Fibroblast of mammary gland (primary cell): ENCODE measurements at places on chromosomes 6 and 20.
A peak's percentile ranks its signal among the peaks of the same experiment; 100 is the strongest.

DNA sequence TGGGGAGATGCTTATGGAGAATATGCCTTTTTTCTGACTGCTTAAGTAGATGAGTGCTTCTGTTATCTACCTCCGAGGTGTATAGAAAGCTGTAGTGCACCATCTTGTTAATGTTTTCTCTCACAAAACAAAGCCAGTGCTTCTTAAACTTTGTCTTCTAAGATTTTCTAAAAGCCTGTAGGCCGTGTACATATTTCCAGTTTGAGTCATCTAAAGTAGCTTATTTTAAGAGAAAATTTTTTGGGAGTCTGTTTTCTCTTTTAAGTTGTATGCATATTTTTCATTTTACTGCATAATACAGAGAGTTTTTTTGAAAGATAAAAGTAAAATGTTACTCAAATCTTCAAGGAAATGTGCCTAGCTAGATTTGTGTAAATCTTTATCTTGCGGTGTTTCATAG lies 151.7 kb downstream of the GRIK2 start:
- DNase-seq = no peak

GRCh38 chr20:10940941-10941340 lies 267.1 kb upstream of the JAG1 start:
- no peak for DNase-seq

GRCh38 chr6:57313009-57313408 lies 4.4 kb upstream of the PRIM2 start:
- no peak for DNase-seq

- DNase-seq = no peak
Observed at GRCh38 chr20:35583636-35584560, 31.7 kb upstream of the SPAG4 start.

- DNase-seq = no peak
Observed at GRCh38 chr6:132025468-132025867, 74.3 kb upstream of the CCN2 start.

DNA sequence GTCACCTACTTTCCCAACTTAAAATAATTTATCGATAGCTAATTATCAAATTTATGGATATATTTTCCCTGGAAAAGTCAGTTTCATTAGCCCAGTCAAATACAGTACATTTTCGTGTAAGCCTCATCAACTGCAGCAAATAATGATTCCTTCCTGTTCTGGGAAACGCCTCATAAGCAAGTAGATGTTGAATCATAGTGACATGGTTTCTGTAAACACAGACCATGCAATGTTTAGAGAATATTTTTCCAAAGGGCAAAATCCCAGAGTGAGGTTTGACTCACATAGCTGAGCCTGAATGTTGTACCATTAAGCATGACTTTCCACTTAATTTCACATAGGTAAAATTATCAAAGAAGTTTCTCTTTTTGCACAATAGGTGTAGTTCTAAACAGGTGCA lies 16.7 kb upstream of the VNN1 start:
- DNase-seq = peak; percentile 55

- DNase-seq = peak; percentile 47
Observed at GRCh38 chr6:20402342-20403069, 827 bp downstream of the E2F3 start.

DNA sequence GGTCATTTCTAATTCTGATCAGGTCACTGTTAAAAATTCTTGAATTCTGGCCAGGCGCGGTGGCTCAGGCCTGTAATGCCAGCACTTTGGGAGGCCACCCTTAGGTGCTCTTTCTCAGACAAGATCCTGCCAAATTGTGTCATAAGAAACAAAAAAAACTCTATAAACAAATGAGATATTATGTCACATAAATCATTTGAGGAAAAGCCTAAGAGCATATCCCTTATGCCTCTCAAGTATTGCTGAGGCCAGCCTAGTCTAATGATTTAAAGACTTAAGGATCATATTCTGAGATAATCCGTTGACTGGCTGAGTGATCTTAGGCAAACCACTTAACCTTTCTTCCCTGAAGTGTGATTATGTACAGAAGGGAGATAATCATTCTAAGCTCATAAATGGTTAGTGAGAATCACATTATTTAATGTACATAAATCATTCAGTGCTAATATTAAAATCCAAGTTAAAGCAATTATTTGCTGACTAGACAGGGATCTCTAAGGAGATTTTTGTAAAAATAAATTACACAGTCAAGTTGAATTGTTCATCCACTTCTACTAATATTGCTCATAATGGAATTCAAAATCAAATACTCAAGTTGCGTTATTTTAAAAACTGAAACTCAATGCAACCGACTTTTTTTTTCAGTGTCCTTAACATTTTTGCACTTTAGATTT lies 365.4 kb downstream of the PHF3 start:
- DNase-seq = no peak

DNA sequence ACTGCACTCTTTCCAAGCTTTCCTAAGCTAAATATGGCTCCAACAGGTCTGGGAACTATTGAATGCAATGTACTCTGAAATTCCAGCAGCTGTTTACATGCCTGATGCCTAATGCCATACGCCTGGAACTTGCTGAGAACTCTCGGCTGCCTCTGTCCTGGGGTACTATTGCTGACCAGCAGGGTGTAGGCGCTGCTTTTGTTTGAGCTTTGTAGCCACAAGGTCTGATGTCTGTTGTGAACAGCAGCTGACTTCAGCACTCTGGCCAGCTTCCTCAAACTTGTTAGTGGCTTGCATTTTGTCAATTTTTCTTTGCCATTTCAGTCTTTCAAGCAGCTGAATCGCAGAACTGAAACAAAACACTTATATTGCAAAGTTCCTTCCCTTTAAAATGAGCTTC lies 26.7 kb downstream of the SAYSD1 start:
- DNase-seq = peak; percentile 43

- DNase-seq = peak; percentile 19
Observed at GRCh38 chr6:31681135-31681671, 336 bp upstream of the LY6G5C start.

DNA sequence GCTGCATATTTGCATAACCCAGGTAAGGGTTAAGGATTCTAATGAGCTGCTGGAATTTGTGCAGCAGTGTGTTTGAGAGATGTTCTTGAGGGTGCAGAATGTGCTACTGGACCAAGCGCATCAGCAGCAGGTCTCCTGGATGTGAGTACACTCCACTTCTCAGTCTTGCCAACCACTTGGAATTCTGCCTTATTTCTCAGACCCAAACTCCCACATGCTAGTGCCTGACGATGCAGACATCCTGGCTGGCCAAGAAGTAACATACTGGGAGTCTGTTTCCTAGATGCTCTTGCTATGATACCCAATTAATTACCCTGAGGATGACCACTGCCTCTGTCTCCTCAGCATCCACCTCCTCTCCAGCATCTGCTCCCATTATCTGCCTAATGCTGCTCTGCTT lies 186.6 kb downstream of the MOXD1 start:
- no peak for DNase-seq

DNA sequence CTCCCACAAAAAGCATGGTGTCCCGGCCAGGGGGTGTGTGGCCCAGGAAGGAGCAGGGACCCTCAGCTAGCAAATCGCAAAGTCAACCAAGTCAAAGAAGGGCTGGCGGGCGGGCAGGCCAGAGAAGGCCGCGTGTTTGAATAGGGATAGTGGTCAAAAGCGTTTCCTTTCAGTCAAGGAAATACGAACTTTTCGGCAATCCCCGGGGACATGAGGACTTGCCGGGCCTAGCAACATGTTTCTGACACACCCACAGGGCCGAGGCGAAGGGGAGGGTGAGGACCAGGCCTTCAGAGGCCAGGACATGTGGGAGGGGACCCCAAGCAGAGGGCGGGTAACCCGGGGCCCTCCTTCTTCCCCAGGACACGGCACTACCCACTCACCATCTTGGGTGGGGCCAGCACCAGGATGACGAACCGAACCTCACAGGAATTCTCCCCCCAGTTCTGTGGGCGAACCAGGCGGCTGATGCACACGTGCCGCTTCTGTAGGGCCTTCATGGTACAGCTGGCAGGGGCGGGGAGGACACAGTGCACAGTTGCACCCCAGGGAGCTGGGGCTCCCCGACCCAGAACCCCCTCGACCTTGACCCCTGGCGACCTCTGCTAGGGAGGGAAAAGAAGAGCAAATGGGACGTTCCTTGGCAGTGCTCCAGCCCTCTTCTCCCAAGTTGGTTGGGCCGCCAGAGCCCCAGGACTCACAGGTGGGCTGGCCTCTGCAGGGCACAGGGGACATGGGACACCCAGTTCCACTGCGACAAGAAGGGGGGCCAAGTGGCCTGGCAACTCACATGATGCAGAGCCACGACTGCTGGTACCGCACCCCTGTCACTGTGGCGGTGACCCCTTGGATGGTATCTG lies 5.6 kb downstream of the SLC4A11 start:
- DNase-seq = no peak

GRCh38 chr6:37442416-37443215 lies 9.6 kb downstream of the CMTR1 start:
- no peak for DNase-seq

- DNase-seq = peak; percentile 43
Observed at GRCh38 chr20:10312111-10312510, 93.5 kb downstream of the SNAP25 start.

GRCh38 chr20:56430957-56431356 lies 18.9 kb downstream of the CASS4 start:
- no peak for DNase-seq

- DNase-seq = no peak
Observed at GRCh38 chr6:68975064-68975463, 340.0 kb downstream of the ADGRB3 start.

DNA sequence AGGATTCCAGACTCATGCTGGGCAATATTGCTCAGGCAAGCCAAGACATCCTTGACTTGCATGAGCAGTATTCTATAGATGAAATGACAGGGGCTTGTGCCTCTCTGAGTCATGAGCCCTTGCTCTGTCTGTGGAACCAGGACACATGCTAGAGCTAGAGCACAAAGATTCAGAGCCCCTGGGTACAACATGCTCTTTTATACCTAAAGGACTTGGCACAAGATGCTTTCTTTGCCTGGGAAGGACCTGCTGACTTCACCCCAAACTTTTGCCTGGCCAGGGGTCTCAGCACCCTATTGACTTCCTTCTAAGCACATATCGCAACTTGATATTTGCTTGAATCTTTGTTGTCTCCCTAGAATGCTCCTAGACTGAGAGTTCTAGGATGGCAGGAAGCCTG lies 27.4 kb downstream of the TGM6 start:
- no peak for DNase-seq

- peak; percentile 42 for DNase-seq
Observed at GRCh38 chr6:149884215-149884614, 13.7 kb downstream of the RAET1E start.

- DNase-seq = peak; percentile 83
Observed at GRCh38 chr6:11263291-11263775, 30.9 kb upstream of the NEDD9 start.

- DNase-seq = no peak
Observed at GRCh38 chr6:98579079-98579478, 255.3 kb upstream of the POU3F2 start.

DNA sequence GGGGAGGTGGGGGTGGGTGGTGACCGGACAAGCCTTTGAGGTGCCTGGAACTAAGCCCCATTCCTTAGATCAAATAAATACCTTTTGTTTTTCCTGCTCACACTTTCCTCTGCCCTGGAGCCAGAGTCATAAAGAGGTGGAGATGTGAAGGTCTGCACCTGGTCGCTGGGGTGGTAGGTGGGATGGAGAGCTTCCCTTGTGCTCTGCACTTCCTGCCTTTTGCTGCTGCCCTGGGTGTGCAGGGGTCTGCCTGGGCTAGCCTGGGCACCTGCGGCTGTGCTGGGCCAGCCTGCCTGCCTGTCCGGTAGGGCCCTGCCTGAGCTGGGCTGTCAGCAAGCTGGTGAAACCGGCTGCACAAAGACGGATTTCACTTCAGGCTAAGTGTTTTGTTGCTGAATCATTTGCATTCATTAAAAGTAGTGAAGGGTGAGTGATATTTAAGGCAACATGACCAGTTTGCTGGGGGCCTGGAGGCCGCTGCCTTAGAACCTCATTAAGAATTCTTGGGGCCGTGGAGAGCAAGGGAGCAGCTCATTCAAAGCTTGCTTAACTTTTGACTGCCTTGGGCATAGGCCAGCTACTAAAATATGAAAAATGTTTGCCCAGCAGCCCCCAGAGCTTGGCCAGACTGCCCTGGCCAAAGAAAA lies 20.5 kb downstream of the PTK7 start:
- DNase-seq = peak; percentile 80

- DNase-seq = peak; percentile 97
Observed at GRCh38 chr20:57698116-57698866, 11.5 kb downstream of the PMEPA1 start.

DNA sequence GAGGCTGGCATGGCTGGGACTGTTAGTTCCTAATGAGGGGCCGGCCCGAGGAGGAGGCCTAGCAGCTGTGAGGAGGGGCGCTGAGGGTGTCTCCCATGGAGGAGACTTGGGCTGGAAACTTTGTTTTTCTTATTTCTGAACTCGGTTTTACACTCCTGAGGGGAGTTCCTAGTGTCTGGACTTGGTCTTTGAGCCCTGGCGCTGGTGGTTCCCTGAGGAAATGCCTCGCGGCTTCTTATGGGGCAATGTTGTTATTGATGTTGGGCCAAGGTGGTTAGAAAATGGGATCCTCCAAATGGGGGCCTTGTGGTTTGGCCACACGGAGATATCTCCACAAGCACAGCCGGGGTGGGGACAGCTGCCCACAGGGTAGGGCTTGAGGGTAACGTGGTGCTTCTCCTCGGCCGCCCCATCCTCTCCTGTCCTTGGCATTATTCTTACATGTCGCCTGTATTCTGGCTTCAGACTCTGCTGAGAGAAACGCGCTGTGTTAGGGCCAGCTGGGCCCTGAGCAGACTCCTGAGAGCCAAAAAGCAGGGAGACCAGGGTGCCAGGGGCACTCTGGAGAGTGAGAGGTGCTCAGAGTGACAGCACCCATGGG lies 136.9 kb downstream of the FOXO3 start:
- no peak for DNase-seq

- DNase-seq = peak; percentile 56
Observed at GRCh38 chr6:90940812-90941481, 354.1 kb upstream of the MAP3K7 start.

GRCh38 chr6:5072440-5072839 lies 12.7 kb upstream of the PPP1R3G start:
- DNase-seq = no peak

DNA sequence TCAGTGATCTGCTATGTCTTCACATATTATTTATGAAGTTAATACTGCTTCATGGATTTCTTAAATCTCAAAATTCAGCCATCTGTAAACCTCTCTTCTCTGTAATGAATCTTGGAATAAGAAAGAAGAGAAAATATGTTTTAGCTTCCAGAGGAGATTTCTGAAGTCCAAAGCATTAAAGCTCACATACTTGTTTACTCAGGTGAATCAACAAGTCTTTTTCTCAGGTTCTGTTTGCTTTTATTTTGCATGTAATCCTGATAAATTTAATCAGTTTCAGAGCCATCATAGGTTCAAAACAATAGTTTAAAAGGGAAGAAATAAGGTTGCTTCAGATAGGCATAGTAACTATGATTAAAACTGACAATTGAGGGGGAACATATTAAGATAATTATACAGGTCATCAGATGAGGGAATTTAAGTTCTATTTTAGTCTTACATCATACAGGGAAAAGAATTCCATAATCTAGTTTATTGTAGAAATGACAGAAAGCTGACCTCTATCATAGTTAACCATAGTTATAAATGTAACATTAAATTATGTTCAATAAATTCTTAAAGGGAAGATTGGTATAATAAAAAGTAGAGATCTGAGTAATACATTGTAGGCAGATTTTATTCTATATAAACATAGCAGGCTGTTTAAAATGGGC lies 716.2 kb downstream of the EYS start:
- no peak for DNase-seq

- peak; percentile 60 for DNase-seq
Observed at GRCh38 chr6:46221222-46221793, 50.5 kb upstream of the ENPP5 start.
